Activated T-cell treated with anti-CD3 and anti-CD28 coated beads for 48 hours (primary cell): ENCODE measurements at places on chromosomes 4 and X.

GRCh38 chr4:14348506-14348905, 653.8 kb upstream of the CPEB2 start:
- no peak for DNase-seq

GRCh38 chr4:146108756-146109155, 66.8 kb upstream of the LSM6 start:
- DNase-seq: no peak

GRCh38 chr4:81860111-81860510, 388.4 kb upstream of the RASGEF1B start:
- no peak for DNase-seq

GRCh38 chrX:107700317-107700774, 72.0 kb downstream of the PRPS1 start:
- DNase-seq: no peak

GRCh38 chr4:95939141-95939540, 99.2 kb downstream of the PDHA2 start:
- no peak for DNase-seq
